ENCODE measurements at places on chromosomes 1 and 21.
A peak's percentile ranks its signal among the peaks of the same experiment; 100 is the strongest.

DNA sequence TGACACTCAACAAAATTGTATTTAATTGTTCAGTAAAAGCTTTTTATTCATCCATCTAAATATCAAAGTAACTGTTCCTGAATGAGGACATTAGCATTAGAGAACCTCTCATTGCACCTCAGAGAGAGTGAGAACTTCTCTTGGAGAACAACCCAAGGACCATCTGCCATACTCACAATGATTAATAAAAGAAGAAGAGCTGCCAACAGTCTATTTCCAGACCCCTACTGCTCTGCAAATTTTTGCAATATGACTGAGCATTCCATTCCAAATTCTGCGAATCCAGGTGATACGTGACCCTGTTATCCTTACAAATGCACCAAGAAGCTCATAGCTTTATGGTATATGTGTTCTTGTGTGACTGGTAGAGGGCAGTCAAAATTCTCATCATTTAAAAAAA, 422.5 kb downstream of the NEGR1 start:
- DNase-seq, result no peak

DNA sequence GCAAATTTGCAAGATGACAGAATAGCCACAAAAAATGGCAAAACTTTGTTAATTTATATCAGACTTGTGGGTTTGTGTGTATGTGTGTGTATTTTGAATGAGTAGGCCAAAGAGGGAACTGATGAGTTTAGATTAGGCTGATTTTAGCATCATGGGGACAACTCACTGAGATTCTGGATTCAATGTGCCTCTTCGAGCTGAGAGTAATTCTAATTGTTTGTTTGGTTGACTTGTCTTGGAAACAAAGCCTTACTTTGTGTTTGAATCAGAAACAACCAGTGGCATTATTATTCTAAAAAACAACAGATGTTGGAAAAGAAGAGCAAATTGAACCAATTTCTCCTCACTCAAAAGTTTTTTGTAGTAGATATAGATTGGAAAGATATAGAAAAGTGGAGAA, 40.5 kb upstream of the C21orf91 start:
- no peak for DNase-seq

DNA sequence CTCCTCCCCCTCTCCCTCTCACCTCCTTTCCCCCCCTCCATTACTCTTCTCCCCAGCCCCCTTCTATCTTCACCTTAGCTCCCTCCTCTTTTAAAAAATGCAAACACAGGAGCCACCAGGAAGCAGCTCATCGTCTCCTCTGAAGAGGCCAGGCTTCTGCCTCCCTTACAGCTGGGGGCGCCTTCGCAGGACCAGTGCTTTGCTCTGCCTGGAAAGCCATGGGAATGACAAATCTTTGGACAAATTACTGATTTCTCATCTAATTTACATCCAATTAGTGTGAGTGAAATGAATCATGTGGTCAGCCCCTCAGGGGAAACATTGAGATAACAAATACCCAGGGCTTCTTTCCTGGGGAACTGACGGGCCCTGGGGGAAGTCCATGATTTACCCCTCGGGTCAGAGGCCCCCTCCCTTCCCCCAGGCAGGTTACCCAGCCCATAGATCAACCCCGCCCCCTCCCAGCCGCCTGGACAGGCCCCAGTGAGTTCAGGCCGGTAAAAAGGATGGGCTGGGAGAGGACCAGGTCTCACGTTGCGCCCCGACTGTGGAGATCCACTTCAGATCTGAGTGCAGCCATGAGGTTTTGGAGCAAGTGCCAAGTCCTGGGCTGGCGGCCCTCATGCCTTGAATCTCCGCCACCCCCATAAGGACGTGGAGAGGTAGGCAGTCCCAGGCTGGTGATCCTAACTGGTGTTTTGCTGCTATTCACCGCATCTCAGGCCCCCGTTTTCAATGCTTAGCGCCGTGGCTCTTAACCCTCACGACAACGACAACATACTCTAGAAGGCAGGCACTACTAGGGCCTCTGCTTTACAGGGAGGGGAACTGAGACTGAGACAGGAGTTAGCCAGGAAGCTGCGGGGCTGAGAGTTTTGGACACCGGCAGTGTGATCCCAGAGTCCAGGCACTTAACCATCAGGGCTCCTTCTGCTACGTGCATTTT, 300.8 kb downstream of the RRAGC start:
- no peak for DNase-seq

GRCh38 chr1:199551967-199552565, 475.4 kb upstream of the NR5A2 start:
- DNase-seq, result peak; percentile 37

DNA sequence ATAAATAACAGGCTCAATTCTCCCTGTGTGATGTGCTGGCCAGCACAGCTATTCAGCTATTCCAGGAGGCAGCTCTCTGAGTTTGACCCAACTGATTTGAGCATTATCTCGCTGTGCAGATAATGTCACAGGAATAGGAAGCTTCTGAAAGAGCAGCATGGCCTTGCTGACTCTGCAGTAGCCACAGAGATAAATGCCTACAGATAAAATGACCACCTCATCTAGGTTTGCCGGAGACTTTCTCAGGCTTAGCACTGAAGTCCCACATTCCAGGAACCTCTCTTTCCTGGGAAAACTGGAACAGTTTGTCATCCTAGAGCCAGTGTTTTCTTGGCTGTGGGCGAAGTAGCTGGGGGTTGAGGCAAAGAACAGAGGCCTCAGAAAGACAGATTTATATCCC, 98.9 kb downstream of the MRPL39 start:
- DNase-seq, result no peak

DNA sequence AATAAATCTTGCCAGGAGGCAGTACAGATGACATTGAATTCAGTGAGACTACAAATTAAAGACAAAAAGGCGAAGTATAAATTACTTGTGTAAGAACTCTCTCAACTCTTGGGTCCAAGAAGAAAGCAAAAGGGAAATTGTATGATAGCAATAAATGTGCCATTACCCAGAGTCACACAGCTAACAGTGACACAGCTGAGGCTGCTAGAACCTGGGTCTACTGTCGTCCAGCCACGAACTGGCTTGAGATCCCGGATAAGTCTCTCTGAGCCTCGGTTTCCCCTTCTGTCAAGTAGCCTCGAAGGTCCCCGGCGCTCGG, 362 bp upstream of the ROR1 start:
- no peak for DNase-seq

- no peak for DNase-seq
Measured at GRCh38 chr1:65979136-65980044, 186.7 kb downstream of the PDE4B start.

GRCh38 chr1:206751891-206752290, 18.7 kb upstream of the IL19 start:
- DNase-seq, result no peak

- no peak for DNase-seq
Measured at GRCh38 chr1:25031601-25031965, 101.5 kb upstream of the RUNX3 start.

DNA sequence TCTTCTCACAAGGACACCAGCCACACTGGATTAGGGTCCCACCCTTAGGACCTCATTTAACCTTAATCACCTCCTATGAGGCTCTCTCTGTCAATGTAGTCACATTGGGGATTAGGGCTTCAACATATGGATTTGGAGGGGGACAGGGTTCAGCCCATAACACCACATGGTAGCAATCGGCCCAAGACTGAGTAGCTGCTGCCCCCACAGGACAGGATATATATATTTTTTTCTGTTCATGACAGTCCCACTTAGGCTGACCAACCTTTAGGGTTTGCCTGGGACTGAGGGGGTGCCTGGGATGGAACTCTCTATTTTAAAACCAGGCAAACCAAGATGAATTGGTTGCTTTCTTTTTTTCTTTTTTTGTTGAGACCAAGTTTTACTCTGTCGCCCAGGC, 8.2 kb upstream of the ACTL8 start:
- no peak for DNase-seq

DNA sequence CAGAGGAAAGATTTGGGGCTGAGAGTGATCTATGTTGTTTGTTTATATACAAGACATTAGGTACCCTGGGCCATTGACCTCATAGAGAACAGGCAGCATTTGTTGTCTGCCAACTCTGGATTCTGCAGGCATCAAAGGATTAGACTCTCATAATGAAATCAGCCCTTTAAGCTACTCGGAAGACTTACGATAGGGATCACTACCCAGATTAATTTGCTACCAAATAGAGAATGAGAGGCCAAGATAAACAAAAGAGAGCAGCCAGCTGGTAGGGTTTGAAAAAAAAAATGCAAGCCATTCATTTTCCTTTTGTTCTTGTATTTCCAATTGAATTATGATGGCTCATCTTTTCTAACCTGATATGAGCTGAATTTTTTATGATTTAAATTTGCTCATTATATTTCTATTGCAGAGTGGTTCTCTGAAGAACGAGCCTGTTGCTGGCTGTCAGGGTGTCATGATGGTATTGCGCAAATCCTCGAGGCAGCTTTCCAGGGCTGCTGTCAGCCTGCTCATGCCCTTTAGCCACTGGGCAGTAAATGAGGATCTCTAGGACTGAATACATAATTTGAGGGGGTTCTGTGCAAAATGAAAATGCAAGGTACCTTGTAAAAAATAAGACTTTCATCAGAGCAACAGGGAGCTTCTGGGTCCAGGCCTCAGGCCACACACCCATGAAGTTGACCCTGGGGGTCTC, 116.4 kb upstream of the KCNJ15 start:
- no peak for DNase-seq

DNA sequence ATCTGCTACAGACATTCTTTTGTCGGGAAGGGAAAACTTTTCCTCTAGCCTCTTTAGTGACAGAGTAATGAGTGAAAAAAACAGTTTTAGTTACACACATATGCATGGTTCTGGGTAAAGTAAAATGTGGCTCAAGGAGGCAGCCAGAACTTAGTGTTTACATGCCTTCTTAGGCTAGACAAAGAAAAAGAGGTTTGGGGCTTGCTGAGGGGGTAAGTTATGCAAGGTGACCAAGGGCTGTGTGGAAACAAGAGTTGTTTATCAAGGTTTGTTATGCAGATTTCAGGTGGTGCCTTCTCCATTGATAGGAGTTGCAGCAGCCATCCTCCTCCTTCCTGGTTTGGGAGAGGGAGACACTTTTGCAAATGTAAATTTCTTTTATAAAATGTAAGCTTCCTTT, 66.5 kb upstream of the RAB3GAP2 start:
- DNase-seq, result no peak

DNA sequence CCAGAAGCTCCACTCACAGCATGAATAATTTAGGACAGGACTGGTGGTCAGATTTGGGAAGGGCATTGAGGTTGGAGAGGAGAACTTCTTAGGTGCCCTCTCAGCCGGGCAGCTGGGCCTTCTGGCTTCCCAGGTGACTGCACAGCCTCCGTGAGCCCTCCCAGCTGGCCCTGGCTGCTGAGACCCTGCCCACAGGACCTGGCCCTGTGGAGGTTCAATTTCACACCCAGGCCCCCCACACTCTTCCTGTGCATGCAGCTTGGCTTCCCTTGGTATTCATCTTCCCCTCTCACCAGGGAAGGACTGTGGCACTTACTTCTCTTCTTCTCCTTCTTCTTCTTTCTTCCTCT, 50.6 kb downstream of the NDUFS5 start:
- no peak for DNase-seq

DNA sequence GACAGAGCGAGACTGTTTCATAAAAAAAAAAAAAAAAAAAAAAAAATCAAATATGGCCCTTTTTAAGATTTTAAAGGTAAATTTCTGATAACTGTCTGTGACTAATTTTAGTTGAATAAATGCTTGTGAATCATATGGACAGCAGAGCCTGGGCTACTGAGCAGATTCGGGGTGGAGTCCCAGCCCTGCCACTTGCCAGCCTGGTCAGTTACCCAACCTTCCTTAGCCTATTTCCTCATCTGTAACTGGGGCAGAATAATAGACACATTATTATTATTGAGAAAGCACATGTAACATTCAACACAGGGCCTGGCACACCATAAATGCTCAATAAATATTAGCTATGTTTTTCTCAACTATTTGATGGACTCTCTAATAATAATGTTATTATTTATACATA, 11.2 kb upstream of the H3-3A start:
- no peak for DNase-seq

DNA sequence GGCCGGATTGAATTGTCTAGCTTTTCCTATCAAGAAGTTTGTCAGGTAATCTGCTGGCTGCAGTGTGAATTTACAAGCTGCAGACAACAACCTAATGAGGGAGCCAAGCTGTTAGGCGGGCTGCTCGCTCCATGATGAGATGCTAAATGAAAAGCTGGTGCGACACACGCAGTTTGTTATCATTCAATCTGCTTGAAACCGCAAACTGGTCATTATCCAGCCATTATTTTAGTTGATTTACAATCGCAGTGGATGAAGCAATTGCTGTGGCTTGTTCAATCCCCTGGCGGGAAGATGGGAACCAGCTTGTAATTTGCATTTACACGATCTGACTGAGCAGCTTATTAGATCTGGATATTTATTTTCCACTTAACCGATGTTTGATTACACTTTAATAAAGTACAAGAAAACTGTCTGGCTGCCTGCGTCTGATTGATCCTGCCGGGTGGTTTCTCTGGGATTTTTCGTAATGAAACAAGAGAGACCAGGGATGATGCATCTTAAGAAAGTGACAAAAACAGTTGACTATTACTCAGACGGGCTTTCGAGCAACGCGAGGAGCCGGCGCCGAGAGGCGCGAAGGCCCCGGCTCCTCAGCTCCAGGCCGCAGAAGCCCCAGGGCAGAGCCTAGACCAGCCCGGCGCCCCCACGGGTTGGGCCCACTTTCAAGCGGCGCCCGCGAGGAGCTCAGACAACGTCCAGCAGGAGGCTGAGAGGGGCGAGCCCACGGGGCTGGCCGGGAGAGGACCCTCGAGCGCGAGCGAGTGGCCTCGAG, 118.0 kb upstream of the BARHL2 start:
- no peak for DNase-seq

- DNase-seq, result no peak
Measured at GRCh38 chr1:189269011-189269410, 1208.7 kb downstream of the BRINP3 start.

DNA sequence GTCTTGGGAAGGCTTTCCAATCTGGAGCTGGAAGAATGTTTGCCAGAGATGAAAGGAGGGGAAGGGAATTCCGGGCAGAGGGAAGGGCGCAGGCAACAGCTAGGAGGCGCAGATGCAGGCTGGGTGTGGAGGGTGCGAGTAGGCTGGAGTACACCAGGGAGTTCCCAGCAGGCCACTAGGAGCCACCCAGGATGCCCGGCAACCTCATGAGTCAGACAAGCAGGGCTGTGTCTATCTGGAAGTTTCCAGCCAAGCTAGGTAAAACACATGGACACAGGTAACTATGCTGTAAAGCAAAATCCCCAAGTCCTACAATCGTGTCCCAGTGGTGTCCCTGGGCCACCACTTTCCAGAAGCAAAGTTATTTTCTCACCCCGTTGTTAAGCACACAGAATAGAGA, 990 bp upstream of the NBL1 start:
- DNase-seq, result peak; percentile 44

GRCh38 chr1:247576514-247576913, 11.6 kb upstream of the OR2G2 start:
- DNase-seq, result no peak

- no peak for DNase-seq
Measured at GRCh38 chr1:8382608-8383505, 64.9 kb downstream of the SLC45A1 start.

Measured in PC-9 (cell line).